Activated CD4-positive, alpha-beta memory T cell treated with anti-CD3 and anti-CD28 coated beads for 36 hours (primary cell): ENCODE measurements at places on chromosomes 6 and 20.

DNA sequence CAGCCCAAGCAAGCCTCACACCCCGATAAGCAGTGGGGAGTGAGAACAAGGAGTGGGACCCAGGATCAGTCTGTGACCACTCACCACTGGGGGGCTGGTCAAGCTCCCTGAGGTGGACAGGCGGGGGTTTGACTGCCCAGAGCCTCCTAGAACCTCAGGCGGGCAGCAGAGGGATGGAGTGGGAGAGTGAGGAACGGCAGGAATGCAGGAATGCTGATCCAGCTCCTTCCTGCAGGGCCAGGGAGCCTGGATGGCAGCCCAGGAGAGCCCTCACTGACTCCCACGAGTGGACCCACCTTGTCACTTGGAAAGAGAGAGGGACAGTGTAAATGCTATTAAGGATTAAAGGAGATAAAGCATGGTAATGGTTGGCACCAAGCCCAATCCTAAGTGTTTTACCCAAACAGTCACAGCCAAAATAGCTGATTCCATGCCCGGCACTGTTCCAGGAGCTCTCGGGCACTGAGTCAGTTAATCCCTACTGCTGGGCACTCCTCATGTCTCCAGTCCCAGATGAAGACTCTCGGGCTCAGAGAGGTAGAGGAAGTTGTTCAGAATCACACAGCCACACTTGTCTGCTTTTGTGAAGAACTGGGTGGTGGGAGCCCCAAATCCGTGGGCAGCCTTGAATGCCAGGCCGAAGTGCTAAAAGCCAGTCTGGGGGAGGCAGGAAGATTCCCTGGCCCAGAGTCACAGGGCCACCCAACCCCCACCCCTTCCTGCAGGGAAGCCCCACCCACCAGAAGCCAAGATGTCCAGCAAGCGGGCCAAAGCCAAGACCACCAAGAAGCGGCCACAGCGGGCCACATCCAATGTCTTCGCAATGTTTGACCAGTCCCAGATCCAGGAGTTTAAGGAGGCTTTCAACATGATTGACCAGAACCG is 3.1 kb downstream of the MYL9 start:
- DNase-seq = no peak

GRCh38 chr6:155389130-155389529 is 66.5 kb downstream of the NOX3 start:
- DNase-seq = no peak

DNA sequence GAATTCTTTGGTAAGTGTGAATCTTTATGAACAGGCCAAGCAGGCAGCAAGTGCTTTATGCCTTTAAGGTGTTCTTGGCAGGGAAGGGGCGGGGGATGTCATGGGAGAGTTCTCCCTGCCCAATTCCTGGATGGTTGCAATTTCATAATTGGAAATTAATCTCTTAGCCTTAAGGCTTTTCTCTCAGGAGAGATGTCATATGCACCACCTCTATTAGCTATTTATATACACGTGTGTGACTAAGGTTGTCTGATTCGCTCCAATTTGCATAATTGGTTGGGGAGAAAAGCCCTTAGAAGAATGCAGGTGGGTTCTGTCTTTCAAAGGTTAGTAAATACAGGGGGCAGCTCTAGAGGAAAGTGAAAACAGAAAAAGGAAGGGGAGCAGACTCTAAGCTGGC is 5.2 kb upstream of the ENPP5 start:
- no peak for DNase-seq

GRCh38 chr20:47921408-47921807 is 136.1 kb upstream of the SULF2 start:
- no peak for DNase-seq

DNA sequence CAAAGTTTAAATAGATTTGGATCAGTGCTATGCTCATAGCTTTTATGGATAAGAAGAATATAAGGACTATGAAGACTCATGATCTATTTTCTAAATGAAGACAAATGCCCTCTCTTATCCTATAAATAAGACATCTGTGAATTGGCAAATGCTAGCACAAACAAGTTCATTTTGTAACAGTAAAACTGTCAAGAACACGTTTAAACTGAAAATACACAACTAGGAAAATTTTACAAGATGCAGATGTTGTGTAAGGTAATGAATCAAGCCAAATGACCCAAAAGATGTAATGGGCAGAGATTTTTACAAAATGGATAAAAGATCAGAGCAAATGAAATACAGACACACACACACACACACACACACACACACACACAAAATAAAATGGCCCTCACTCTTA is 180.5 kb downstream of the MOXD1 start:
- no peak for DNase-seq

DNA sequence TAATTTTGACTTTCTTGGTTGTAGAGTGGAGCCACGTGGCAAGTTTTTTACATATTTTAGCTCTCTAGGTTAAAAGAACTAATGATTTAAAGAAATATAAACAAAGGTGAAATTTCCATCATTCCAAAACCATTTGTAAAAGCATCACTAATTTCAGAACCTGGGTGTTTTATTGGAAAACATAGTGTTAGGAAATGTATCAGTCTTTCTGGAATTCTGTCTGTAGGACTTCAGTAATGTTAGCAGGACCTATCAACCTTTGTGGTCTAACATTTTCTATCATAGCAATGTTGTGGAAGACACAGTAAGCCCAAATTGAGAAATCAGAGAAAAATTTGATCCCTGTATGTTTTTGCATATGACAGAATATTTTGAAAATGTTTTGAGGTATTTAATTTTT is 28.3 kb downstream of the L3MBTL3 start:
- no peak for DNase-seq

- peak; percentile 14 for DNase-seq
Observed at GRCh38 chr20:59258221-59258621, 42.2 kb upstream of the EDN3 start.

DNA sequence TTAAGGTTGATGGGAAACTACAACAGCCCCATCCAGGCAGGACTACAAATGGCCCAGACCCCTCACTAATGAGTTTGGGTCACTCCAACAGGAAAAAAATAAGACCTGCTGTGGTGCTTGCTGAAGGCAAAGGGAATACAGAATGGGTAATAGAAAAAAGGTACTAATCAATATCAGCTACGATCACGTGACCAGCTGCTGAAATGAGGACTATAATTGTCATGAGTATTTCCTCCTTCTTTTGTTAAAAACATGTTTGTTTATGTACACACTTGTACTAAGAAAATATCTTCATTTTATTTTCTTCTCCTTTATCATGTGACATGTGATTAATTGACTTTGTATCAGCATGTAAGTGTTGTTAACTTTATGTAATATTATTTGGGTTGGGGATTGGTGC is 199.9 kb downstream of the GJA1 start:
- DNase-seq = no peak

GRCh38 chr6:131694832-131695426 is 6.3 kb downstream of the OR2A4 start:
- DNase-seq = peak; percentile 45

DNA sequence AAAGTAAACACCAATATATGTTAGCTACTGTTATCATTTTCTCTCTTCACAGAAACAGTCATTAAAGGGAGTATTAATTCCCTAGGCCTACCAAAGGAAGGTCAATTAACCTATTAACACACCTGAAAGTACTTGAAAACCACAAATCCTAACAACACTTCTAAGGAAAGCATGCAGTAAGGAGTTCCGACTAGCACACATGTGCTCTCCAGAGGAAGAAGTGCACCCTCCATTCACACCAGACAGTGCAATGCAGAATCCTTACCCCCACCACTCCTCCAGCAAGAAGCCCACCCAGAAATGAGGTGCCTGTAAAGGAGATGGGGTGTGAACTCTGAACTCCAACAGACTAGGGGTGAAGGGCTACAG is 58.7 kb downstream of the EPB41L2 start:
- no peak for DNase-seq

GRCh38 chr20:63233061-63233344 is 2.7 kb upstream of the BIRC7 start:
- no peak for DNase-seq

DNA sequence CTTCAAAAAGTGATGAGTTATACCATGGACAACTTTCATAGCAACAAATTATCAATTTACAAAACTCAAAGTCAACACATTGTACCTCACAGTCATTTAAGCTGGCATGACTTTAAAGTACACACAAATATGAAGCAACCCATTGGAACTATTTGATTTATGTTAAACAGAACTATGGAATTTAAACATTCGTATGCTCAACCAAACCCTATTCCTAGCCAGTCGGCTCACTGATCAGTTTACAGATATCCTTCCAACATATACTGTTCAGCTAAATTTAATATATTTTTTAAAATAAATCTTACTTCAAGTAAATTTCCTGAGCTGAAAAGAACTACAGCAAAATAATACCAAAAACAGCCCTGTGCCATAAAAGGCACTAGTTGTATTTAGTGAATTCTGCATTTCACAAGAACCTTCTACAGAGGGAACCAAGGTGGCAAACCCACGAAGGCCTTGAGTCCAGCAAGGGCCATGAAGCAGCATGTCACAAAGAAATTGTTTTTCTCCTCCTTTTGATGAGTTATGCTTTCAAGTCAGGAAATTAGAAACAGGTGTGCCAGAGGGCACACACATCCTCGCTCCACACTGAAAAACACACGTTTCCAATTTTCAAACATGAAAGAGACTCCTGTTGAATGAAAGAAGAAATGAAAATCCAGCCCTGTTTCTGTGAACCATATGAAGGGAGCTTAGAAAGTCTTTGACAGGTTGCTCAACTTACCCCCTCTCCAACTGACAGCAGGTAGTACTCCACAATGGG is 122.8 kb downstream of the TASP1 start:
- DNase-seq = no peak

DNA sequence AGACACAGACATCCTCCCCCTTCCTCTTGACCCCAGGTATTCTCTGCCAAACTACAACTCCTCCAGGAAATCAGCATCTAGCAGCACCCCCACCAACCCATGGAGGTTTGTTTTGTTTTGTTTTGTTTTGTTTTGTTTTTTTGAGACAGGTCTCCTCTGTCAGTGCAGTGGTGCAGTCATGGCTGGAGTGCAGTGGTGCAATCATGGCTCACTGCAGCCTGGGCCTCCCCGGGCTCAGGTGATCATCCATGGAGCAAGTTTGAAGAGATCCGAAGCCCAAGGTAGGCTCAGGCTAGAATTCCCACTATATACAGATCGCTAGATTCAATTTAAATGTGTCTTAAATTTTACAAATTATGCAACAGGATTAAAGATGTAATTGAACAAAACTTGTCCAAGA is 518.2 kb upstream of the ARID1B start:
- DNase-seq = no peak

DNA sequence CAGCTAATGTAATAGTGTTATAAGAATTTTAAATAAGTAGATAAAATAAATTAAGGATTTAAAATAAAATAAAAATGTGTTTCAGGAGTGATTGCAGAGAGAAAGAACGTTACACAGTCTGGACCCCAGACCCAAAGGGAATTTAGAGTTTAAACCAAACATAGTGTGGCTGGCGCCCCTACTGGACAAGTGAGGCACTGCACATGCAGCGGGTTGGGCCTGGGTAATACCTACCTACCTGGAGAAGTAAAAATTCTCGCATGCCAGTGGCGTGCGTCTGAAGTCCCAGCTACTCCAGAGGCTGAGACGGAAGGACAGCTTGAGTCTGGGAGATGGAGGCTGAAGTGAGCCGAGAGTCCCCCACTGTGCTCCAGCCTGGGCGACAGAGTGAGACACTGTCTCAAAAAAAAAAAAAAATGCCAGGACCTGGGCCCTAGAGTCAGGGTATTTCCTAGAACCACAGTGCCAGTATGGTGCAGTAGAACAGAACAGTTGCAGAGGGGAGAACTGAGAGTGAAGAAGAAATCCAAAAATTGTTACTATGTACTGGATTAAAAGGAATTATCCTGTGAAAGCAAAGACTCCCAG is 71.4 kb upstream of the TCF21 start:
- DNase-seq = peak; percentile 50

DNA sequence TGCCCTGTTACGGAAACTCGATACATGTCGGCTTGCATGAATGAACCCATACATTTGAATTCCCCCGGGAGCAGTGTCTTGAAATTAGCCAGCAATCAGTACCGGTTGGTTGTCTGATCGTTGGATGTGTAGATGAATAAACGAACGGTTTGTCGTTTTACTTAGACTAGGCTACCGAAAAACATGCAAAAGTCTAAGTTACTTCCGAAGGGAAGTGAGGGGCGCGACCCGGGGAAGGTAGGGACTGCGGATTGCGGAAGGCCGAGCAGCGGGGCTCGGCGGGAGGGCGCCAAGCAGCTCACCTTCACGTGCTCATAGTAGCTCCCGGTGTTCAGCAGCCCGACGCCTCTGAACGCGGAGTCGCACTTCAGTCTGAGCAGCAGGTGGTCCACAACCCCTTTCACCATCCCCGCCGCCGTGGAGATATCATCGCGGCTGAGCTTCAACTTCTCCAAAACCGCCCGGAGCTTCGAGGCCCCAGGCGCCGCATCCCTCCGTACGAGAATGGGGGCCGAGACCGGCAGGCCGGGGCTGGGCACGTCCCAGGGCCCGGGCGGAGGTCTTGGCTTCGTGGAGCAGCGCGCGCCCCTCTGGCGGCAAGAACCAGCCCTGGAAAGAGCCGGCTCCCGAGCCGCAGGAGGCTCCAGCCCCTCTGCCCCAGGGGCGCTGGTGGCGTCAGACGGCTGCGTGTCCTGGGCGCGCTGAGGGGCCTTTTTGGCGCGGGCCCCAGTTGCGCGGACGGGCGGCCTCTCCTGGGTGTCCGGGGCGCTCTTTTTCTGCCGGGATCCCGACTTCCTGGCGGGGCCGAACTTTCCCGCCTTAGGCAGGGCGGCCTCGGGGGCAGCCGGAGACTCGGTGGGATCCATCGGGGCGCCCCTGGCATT is 632 bp downstream of the CGAS start:
- DNase-seq = peak; percentile 61

- no peak for DNase-seq
Observed at GRCh38 chr6:126786262-126786661, 332.2 kb upstream of the RSPO3 start.

DNA sequence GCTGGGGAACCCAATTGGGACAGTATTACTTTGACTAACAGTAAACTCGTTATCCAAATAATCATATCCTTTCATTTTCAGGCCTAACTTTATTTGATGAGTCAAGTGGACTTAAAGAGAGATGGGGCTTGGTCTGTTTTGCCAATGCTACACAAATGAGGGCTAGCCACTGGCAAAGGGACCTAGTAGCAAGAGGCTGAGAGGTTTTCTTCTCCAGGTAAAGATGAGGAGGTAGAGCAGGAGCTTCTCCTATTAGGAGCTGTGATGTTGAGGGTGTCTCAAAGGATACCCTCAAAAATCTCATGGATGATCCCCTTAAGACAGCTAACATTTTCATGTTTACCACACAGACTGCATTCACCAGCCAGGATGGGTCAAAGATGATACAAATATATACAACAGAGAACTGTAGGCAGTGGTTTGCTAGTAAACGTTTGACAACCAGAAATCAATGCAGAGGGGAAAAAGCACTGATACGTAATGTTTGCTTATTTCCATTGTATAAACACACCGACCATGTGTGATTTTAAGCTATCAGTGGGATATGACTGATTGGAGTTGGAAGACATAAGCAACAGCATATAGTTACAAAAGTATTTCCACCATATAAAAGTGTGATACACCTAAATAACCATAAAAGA is 153.3 kb downstream of the IBTK start:
- no peak for DNase-seq
